ENCODE measurements at places on chromosomes 16 and 17. TPM values are rescaled to one million over a fixed set of nuclear protein-coding genes. Genes with fewer than 3 reads are reported as not detected.

Gene TBC1D26
- total RNA-seq = under 0.01 TPM

Gene MPP3
- 10.0 TPM for total RNA-seq

Gene EXOC3L1
- not detected for total RNA-seq

Gene PRCD
- 3.3 TPM for total RNA-seq

Gene OTOP2
- 0.34 TPM for total RNA-seq

Gene GRB7
- total RNA-seq = 12.0 TPM

Gene SYCE1L
- 0.34 TPM for total RNA-seq

Gene CDRT15L2
- total RNA-seq = not detected

Gene AOC2
- 0.68 TPM for total RNA-seq

Gene CDR2
- total RNA-seq = 26.7 TPM

Gene SCN4A
- 0.68 TPM for total RNA-seq

Gene EIF1
- total RNA-seq = 223 TPM

Gene HOXB9
- not detected for total RNA-seq

Gene ZNRF1
- 14.7 TPM for total RNA-seq

Gene CRISPLD2
- 0.36 TPM for total RNA-seq

Gene GAST
- total RNA-seq = not detected

Gene ERN2
- total RNA-seq = 1.6 TPM

Gene ATP2A1
- 0.43 TPM for total RNA-seq

Gene GOSR2
- 48.6 TPM for total RNA-seq

Gene DNAH2
- total RNA-seq = under 0.01 TPM

Gene OXLD1
- total RNA-seq = 31.8 TPM

Gene SLC13A2
- not detected for total RNA-seq
